Stimulated activated CD4-positive, alpha-beta T cell treated with anti-CD3 and anti-CD28 coated beads, Interleukin-1b, Interleukin-23, amount 100 ng/mL, for 4 hours (primary cell): ENCODE measurements at places on chromosomes 7 and 10.
A peak's percentile ranks its signal among the peaks of the same experiment; 100 is the strongest.

GRCh38 chr7:138527746-138528223, 67.7 kb downstream of the TRIM24 start:
- no peak for DNase-seq

DNA sequence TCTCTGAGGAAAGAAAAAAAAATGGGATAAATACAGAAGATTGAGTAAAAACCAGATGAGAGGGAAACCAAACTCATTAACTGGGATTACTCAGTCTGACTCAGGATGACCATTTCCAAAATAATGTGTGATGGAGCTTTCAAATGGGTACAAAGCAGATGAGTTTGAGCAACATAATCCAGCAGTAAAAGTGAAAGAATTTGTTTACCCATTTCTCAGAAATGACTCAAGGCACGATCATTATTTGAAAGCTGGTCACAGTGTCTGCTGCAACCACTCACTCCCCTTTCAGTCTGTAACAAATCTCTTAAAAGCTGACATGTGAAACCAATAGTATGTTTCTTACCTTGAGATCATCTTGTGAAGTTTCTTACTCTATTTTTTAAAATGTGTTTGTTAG, 104.7 kb upstream of the KLF14 start:
- no peak for DNase-seq

- no peak for DNase-seq
Observed at GRCh38 chr10:84292502-84292901, 35.9 kb upstream of the CCSER2 start.

- no peak for DNase-seq
Observed at GRCh38 chr10:96358851-96359540, at the start of gene OPALIN. TSS of gene OPALIN (minus strand) at chr10:96359002. CDS start at chr10:96358896, 106 bp downstream.

DNA sequence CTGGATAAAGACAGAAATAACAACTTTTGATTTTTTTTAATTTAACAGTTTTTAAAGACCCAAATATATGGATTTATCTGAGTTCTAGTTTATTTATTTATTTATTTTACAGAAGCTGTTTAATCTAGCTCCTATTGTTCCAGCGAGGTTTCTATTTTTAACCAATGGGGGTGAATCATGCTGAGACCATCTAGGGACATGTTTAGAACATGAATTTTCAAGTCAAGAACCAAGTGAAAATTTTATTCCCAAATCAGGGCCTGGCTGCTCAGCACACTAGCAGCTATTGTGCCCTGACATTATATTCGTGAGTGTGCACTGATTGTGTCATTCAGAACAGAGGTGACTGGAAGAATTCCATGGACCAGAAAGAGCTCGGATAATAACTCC, 24.6 kb upstream of the MPP7 start:
- DNase-seq, result no peak

DNA sequence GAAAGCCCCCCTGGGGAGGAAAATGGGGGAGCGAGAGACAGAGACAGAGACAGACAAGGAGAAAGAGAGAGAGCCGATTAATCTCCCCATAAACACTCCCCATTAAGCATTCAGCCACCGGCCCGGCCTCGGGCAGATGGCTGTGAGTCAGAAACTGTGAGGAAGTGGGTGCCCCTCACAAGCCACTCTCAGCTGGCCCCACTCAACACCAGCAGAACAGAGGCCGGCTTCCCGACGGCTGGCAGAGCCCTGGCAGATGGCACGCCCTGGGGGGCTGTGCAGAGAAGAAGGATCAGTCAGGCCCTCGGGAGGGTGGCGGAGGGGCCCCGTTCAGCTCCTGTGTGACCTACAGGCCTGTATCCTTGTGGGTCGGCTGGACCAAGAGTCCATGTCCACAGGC, 41.2 kb downstream of the CAMK2B start:
- no peak for DNase-seq

- DNase-seq, result no peak
Observed at GRCh38 chr7:135330088-135330487, 96.5 kb downstream of the STRA8 start.

- peak; percentile 85 for DNase-seq
Observed at GRCh38 chr7:48109848-48110663, 21.0 kb downstream of the UPP1 start.

DNA sequence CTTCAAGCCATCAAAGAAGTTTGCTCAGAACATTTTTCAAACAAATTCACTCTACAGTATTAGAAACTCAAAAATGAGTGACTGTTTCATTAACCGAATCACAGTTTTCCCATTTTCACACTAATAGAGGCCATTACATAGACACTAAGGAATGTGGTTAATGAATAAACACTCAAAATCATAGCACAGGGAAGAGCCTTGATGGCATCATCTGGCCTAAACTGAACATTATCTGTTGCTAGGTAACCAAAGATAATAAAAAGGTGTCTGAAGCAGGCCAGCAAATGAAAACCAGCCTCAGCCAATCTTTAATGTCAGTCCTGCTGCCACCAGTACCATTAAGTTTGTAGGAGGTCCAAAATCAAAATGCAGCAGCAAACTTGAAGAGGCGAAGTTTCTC, 492.4 kb upstream of the STEAP1 start:
- no peak for DNase-seq

DNA sequence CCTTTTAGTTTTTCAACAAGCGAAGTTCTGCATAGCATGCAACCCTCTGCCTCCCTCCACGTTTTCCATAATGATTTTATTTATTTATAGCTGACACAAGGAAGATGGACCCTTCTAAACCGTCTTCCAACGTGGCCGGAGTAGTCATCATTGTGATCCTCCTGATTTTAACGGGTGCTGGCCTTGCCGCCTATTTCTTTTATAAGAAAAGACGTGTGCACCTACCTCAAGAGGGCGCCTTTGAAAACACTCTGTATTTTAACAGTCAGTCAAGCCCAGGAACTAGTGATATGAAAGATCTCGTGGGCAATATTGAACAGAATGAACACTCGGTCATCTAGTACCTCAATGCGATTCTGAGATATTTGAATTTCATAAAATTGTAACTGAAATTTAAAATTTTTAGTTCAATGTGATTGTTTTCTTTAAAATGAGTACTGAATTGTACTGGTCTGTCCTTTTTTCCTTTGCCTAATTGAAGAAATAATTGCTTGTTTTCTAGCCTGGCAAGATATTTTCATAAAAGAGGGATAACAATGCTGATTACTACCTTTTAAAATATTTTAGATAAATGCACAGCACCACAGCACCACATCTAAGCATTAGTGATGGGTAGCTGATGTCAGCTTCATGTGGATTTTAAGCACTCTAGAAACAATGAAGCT, 41.5 kb upstream of the SLC39A12 start:
- no peak for DNase-seq

- DNase-seq, result no peak
Observed at GRCh38 chr10:100330079-100330478, at the start of gene PKD2L1. TSS of gene PKD2L1 (minus strand) at chr10:100330228. CDS start at chr10:100330103, 125 bp downstream.

DNA sequence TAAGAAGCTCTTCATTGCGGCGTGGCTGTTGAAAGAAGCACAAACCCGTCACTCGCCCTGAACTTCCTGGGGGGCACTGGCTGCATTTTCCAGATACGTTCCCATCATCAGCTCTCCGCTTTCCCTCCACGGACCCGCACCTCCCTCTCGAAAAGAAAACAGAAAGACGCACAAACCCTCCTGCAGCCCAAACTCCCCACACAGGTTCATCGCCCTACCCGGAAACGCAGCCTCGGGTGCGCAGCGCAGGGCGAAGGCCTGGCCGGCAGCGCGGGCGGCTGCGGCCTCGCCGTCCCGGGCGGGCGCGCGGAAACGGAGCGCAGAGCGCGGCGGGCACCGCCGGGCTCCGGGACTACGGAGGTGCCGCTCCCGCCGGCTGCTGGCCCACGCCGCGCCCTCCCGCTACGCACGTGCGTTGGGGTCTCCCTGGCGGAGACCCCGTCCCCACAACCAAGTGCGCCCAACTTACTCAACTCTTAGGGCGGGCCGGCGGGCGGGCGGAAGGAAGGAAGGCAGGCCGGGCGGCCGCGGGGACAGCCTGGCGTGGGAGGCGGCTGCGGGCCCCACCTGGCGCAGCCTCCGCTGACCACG, 822 bp downstream of the ZNF800 start:
- peak; percentile 31 for DNase-seq

- no peak for DNase-seq
Observed at GRCh38 chr10:96417441-96417840, 58.6 kb upstream of the OPALIN start.

- DNase-seq, result no peak
Observed at GRCh38 chr7:80890426-80891258, 28.2 kb downstream of the SEMA3C start.

GRCh38 chr7:157467496-157468212, 130.8 kb downstream of the DNAJB6 start:
- DNase-seq, result no peak

- no peak for DNase-seq
Observed at GRCh38 chr7:124171068-124171467, 138.2 kb upstream of the TMEM229A start.

GRCh38 chr7:111292026-111292470, 201.1 kb downstream of the LRRN3 start:
- DNase-seq, result no peak

- no peak for DNase-seq
Observed at GRCh38 chr10:102729029-102730026, 14.4 kb upstream of the WBP1L start.

- DNase-seq, result no peak
Observed at GRCh38 chr10:61701055-61701705, 38.5 kb downstream of the CABCOCO1 start.

GRCh38 chr10:23604613-23605012, 165.7 kb downstream of the OTUD1 start:
- no peak for DNase-seq

DNA sequence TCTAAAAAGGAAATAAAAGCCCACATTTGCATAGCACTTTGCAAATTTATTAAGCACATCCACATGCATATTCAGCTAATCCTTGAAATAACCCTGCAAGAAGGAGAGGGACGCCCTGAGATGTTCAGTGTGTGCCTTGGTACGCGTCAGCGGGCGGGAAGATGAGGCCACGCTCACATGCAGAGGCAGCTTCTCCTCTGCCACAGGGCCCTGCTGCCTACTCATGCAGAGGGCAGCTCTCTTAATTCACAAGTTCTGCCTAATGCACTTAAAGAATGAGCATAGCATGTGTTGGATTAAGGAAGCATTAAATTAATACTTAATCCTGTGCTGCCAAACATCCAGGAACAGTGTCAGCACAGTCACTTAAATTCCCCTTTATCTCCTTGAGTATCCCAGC, 132.3 kb downstream of the HECW1 start:
- no peak for DNase-seq

DNA sequence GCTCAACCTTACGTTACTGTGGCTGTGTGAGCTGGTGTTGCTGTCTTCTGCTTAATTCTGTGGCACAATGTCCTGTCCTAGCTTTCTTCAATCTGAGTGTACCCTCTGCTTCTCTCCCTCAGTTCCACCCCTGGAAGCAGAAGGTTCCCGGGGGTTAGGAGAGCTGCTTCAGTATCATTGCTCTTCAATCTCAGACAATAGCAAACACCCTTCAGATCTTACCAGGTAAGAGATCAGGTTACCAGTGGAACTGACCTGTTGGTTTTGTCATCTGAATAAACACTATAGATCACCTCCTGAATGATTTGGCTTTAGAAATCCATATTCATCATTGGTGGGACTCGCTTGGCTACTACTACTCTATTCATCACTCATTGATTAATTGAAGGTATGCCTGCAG, 48.4 kb downstream of the DNAJB9 start:
- no peak for DNase-seq

GRCh38 chr7:139753693-139754111, 24.1 kb downstream of the HIPK2 start:
- DNase-seq, result no peak

DNA sequence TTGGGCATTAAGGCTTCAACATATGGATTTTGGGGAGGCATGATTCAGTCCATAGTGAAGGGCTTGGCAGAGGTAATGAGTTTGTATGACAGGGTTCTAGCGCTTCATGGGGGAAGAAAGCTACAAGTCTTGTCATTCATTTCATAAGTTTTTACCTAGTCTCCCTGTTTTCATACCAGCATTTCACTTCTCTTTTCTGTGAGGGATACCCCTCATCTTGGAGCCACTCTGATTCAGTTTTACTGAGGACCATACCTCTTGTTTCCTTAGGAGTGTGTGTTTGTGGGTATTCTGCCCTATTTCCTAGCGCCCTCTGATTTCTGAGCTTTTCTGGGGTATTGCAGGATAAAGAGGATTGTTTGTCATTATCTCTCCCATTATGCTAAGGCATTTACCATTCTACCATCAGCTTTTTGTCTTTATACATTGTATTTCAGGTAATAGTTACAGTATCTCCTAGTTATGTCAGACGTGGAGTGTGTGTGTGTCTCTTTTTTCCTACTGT, 6.8 kb downstream of the RSBN1L start:
- no peak for DNase-seq

DNA sequence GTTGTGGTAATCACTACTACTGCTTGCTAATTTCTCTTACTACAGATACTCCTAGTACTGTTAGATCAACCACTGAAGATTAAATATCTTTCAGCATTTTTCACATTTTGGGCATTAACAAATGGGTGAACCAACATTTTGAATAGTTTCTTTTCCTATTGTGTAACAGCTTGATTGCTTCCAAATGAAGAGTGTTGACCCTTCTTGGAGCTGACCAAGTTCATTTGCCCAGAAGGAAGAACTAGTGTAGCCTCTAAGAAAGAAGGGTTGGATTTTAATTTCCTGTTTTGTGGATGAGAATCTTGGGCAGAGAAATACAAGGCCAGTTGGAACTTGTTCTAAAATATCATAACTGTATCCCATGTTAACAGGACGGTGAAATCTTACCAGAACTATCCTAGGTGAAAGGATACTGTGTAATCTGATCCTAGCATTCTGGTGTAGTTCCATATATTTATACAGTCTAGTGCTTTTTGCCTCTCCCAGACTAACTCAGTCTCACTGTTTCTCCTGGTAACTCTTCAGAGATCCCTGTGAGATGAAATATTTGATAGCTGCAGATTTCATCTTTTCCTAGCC, 37.3 kb downstream of the SND1 start:
- DNase-seq, result no peak

GRCh38 chr7:43479042-43479441, 103.9 kb upstream of the STK17A start:
- DNase-seq, result no peak

DNA sequence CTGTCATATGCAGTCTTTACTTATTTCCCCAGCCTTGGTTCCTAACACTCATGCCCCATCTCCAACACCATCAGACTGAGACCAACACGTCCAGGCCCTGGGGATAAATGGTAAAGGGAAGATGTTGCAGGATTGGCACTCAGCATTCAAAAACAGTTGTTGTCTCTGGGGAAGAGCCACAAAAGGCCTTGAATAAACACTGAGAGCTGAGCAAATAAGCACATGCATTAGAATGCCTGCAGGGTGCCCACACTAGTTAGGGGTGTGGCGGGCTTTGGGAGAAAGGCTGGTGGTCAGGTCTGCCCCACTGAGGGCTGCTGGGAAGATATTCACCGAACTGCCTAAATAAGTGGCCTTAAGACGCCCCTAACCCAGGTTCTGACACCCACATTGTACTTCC, 391.0 kb downstream of the GFRA1 start:
- no peak for DNase-seq

GRCh38 chr7:103025341-103025740, 49.3 kb downstream of the FBXL13 start:
- DNase-seq, result no peak

DNA sequence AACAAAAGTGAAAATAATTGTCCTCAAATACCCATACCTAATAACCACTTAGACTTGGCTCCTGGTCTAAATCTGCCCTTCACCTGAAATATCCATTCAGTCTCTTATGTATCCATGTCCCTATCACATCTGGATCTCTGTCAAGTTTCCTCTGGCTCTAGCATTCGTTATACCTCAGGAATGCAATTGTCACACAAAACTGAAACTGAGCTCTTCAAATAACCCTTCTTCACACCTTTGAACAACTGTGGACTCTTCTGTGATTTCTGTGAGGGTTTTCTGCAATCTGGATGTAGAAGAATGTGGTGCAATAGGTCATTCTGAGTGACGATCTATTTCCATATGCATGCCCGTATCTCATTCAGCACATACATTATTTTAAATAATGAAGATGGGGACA, 53.5 kb upstream of the FGL2 start:
- no peak for DNase-seq
